ENCODE measurements at places on chromosomes 13 and 19. TPM values are rescaled to one million over a fixed set of nuclear protein-coding genes. Genes with fewer than 3 reads are reported as not detected.

ZNF490 gene
- total RNA-seq = 4.6 TPM

GRCh38 chr13:45674908-45675307 is 27.2 kb upstream of the CBY2 start:
- no peak for DNase-seq

ZNF491 gene
- 1.5 TPM for total RNA-seq

DNA sequence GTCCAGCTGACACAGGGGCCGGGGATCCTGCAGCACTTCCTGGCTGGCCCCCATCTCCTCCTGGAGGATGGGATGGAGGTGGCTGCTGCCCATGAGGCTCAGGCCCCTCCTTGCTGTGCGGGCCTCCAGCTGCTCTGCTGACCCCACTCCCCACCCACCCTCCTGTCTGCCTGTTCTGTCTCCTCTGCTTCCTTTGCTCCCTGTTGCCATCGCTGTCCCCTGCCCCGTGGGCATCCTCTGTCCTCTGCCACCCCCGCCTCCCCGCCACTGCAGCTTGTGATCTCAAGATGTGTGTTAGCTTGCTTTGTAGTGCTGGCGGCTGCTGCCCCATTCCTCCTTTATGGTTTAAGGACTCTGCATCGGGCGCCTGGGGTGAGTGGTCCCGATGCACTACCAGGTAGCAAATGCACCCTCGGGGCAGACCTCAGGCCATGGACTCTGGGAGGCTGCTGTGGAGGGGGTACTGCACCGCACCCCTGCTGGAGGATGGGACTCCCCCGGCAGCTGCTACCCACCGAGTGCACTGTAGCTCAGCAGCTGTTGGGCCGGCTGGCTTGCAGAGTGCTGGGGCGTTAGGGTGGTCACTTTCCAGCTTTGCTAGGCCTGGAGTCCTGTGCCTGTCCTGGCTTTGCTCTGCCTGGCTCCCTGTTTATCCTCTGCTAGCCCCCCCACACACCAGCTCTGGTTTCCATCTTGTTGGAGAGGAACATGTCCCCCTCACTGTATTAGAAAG is 15.8 kb upstream of the C19orf33 start:
- no peak for DNase-seq

CBY2 gene
- not detected for total RNA-seq

DNA sequence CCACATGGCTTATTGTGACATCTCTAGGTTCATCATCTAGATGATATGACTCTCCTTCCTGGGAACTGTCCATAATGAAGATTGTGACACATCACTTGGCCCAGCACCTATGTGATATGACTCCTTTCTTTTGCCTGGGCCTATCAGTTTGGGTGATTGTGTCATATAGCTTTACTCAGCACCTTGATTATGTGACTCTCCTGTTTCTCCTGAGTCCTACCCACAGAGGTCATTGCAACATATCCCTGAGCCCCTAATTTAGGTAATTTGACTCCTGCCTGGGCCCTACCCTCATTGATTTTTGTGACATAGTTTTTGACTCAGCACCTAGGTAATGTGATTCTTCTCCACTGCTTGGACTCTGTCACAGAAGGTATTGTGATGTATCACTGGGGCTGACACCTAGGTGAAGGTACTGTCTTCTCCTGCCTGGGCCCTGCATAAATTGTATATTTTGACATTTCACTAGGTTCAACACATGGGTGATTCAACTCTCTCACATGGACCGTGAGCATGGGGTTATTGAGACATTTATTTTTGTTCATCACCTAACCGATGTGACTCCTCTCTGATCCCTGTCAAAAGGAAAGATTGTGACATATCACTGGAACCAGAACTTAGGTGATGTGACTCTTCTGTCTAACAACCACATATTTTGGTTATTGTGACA is 26.2 kb upstream of the ZNF254 start:
- no peak for DNase-seq

DNA sequence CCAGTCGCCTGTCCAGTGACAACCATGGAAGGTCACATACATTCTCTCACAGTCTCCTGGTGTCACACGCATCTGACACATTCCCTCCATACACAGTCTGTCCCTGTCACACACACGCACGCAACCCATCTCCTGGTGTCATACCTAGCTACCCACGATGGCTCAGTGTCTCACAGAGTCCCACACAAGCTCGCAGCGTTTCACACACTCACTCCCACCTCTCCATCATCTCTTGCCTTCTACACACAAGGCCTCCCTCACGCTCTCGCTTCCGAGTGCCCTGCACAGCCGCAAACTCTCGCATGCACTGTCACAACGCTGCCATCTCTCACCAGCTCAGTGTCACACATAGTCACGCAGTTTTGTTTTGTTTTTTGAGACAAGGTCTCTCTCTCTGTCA is 1.2 kb upstream of the GNG8 start:
- DNase-seq = no peak

- no peak for DNase-seq
Measured at GRCh38 chr13:30577401-30577852, 40.3 kb upstream of the USPL1 start.

- no peak for DNase-seq
Measured at GRCh38 chr13:51848674-51849073, 3.7 kb upstream of the TMEM272 start.

IL17D gene
- 2.2 TPM for total RNA-seq

GRCh38 chr13:41304551-41304950 is 6.5 kb upstream of the NAA16 start:
- DNase-seq = no peak

DNA sequence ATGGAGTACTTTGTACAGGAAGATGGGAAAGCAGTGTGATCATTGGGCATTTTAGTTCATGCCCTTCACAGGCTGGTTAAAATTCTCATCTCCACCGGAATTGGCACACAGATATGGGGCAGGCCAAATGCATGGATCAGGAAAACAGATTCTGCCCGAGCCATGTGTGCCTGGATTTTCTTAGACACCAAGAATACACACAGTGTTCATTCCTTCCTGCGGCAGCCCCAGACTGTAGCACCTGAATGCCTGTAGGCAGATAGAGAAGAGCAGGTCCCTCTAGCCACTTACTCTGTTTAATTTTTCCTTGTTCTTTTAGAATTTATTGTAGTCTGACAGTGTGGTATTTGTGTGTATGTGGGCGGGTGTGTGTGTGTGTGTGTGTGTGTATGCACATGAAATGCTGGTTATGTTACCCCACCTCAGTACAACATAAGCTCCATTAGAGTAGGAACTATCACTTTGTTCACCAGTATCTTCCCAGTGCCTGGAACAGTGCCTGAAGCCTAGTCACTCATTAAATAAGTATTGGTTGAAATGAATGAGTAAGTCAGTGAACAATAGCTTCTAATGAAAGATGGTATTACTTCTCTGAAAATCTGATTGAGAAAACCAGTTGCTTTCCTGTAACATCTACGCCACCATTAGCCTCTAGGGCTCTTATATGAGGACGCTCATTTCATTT is 41.7 kb downstream of the FRY start:
- DNase-seq = no peak

GRCh38 chr13:44061876-44062275 is 182.2 kb downstream of the LACC1 start:
- DNase-seq = no peak

DNA sequence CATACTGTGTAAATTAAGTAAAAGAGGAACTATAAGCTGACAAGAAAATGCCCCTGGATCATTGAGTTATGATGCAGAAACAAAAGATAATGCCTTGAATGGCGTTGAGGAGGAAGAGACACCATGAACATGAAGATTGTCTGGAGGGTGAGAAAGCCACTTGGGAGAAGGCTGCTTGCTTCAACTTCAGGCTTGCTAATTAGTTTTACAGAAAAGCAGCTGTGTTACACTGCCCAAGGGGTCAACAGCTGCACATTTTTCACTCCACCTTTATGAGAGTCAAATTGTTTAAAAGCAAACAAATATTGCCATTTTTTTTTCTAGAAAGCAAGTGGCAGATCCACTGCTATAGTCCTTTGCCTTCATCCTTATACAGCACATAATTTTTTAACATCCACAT is 35.5 kb upstream of the KLF12 start:
- DNase-seq = no peak

DNA sequence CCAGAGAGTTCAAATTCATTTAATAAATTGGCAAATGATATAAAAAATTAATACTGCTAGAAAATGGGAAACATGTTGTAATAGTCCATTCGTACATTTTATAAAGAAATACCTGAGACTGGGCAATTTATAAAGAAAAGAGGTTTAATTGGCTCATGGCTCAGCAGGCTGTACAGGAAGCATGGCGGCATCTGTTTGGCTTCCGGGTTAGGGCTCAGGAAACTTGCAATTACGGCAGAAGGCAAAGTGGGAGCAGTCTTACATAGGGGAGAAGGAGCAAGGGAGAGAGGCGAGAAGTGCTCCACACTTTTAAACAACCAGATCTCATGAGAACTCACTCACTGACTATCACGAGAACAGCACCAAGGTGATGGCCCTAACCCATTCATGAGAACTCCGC is 512.0 kb downstream of the DACH1 start:
- DNase-seq = no peak

LRRC25 gene
- 19.3 TPM for total RNA-seq

GRCh38 chr19:610801-611480 is 21.3 kb downstream of the HCN2 start:
- no peak for DNase-seq

STAP2 gene
- total RNA-seq = 3.0 TPM

DNA sequence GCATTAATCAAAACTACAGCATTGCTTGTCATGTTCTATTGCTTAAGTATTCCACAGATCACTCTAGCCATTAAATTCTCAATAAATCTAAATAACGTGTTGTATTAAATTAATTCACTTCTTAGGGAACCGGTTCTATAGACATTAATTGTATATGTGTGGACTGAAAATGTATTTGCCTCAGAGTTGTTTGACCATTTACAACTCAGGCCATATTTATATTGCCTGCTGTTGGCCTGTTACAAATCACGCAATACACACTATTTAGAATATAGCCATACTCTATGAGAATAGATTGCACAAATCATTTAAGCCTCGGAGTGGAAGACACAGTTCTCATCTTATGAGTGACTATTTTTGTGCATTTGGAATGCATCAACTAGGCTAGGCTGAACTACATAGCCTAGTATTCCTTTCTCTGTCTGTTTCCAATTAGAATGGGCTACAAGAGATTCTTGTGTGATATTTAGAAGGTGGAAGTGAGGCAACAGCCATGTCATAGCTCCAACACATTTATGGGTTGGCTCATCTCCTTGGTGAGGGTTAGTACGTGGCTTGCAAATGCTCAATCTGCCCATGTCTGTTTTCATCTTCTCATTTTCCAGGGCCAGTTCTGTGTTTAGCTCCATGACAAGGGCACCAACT is 1116.1 kb downstream of the PCDH9 start:
- no peak for DNase-seq

GRCh38 chr19:48554385-48555091 is 2.6 kb downstream of the SULT2B1 start:
- no peak for DNase-seq

DNA sequence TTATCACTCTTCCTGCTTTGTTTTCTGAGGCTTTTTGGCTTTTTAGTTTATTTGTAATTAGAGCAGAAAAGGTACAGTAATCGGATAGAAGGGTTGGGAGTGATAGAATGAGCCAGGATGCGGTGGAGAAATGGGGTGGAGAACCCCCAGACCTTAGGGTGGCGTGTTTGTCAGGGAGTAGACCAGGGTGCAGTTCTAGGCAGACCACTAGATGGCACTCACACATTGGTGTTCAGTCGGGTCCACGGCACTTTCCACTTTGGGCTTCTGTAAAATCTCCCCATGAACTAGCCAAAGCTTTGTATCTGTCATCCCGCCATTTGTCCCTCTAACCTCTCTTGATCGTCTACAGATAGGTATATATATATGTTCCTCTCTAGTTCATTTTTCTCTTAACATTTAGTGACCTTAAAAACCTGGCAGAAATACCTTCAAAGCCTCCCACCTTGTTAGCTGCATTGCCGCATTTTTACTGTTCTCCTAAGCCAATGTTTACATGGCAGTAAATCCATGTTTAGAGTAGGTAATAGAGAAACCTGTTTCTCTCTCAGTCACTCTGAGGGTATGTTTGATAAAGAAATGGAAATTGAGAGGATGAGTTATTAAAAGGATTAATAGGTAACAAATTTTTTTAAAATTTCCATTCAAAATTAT is 154.9 kb downstream of the TM9SF2 start:
- no peak for DNase-seq

GRCh38 chr13:59332966-59333365 is 830.8 kb downstream of the DIAPH3 start:
- no peak for DNase-seq

ODAD3 gene
- total RNA-seq = 0.35 TPM

RDH8 gene
- total RNA-seq = not detected

CYP4F8 gene
- total RNA-seq = not detected

DNA sequence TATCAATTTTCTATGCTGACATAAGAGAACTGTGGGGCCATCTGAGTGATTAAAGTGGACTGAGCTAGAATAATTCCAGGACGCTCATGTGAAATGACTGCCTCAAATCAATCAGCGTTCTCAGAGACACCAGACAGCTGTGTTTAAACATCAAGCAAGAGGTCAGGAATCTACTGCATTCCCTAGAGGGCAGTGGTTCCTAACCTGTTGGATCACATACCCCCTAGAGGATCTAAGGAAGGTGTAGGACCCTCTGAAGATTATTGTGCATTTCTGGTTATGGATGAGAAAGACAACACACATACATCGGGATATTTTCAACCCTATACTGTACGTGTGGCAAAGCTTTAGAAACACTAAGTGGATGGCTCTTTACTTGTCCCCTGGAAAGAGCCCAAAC is 51.8 kb upstream of the FREM2 start:
- no peak for DNase-seq

DNA sequence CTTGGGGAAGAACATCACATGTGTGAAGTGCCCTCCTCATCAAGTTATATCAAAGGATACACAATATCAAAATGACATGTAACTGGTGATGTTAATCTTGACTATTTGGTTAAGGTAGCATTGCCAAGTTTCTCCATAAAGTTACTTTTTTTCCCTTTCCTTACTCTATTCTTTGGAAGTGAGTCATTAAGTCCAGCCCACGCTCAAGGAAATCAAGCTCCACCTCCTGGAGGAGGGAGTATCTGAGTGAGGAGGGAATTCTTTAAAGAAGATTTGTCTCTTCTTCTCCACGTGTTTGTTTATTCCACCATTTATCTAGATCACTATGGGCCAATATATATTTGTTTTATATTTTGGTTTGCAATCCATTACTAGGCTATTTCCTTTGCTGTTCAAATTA is 33.6 kb upstream of the FNDC3A start:
- DNase-seq = no peak

HSPB6 gene
- total RNA-seq = 506 TPM
